Effector CD8-positive, alpha-beta T cell (primary cell): ENCODE measurements at places on chromosomes 2 and 18.

GRCh38 chr2:45982096-45982495 lies 315.1 kb upstream of the EPAS1 start:
- no peak for DNase-seq

DNA sequence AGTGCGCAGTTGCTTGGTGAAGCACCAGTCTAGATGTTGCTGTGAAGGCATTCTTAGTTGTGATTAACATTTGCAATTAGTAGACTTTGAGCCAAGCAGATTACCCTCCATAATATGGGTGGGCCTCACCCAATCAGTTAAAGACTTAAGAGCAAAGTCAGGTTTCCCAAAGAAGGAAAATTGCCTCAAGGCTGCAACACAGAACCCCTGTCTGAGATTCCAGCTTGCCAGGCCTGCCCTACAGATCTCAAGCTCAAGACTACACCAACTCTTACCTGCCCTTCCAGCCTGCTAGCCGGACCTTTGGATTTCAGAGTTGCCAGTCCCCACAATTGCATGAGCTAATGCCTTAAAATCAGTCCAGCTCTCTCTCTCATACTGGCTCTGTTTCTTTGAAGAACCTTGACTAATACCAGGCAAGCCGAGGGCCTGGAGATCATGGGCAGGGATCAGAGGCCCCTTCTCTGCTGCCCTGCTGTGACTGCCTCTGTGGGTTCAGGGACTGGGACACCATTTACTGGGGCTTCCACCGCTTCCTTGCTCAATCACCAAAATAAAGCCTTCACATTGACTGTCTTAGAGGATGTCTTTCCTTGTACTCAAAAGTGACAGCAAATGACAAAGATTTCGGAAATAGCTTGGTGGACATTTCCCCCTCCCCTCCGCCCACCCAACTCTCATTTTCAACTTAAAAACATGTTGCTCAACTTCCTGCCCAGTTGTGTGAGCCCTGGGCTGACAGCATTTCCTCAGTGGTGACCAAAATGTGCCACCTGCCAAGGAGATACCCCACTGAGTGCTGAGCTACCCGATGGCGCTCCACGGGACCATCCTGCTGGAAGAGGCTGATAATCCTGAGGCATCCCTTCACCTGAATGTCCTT lies 86.7 kb downstream of the GALNT14 start:
- DNase-seq: no peak

DNA sequence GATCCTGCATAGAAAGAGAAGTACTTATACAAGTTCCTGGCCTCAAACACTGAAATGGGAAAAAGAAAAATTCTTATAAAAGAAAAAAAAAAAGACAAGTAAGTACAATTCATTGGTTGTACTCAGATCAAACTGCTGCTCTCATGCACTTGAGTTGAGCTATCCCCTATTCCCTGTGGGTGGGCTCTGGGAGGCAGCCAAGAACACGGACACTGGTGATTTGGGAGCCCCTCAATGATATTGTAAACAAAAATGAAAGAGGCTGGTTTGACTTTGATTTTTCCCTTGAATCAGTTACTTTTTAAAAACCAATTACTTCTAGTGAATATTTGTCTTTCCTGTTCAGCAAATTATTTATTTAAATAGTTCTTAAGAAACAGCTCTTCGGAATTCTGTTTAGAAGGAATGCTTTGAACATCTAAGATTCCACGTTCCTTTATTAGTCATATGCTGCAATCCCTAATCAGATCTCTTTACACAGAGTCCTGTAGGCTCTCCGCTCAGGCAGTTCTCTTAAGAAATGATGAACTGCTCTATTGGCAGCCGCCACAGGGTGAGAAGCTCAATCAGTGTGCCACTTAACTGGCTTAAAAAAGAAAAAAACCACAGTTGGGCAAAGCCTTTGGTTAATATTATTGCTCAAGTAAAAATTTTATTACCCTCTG lies 225.1 kb downstream of the TMEM182 start:
- DNase-seq: no peak

DNA sequence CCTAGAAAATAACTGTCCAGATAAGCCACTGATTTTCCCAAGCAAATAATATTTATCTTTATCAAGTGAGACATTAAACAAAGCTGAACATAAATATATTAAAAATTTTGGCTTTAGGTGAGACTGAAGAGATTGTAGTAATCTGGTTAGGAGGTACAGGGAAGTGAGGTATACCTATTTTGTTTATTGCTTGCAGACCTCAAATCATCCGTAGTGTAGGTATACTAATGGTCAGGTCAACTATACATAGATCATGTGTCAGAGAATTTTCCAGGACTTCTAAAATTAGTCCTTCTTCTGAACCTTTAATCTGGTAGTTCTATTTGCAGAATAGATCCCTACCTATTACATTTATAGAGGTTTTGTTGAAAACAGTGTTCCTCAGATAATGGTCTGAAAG lies 41.5 kb downstream of the SP140 start:
- no peak for DNase-seq

- no peak for DNase-seq
These were observed 60.9 kb upstream of the ACAA2 start for GRCh38 chr18:49874238-49874637.

DNA sequence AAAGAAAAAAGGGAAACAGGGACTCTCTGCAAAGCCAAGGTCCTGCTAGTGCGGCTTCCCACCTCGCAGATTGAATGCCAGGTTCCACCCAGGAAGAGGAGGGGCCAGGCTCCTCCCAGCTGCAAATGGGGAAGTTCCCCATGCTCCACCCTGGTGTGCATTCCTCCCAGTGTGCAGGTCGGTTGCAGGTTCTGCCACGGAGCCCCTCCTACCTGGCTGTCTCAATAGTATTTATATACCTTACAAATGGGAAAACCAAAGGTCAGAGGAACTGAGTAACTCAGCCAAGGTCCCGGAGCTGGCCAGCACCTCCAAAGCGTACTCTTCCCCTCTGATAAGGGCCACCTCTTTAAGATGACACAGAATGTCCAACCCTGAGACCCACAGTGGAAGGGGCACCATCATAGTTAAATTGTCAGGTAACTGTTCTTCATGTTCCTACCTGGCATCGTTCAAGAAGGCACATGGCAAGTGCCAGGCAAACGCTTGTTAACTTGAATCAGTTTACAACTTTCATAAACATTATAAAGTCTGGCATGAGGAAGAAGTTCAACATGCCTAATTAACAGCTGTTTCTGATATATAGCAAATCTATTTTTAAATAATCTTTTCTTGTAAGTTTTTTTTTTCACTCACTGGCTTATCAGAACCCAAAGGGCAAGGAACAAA lies 35.5 kb downstream of the POU3F3 start:
- DNase-seq: no peak

GRCh38 chr2:202133200-202133908 lies 60.3 kb downstream of the KIAA2012 start:
- no peak for DNase-seq

DNA sequence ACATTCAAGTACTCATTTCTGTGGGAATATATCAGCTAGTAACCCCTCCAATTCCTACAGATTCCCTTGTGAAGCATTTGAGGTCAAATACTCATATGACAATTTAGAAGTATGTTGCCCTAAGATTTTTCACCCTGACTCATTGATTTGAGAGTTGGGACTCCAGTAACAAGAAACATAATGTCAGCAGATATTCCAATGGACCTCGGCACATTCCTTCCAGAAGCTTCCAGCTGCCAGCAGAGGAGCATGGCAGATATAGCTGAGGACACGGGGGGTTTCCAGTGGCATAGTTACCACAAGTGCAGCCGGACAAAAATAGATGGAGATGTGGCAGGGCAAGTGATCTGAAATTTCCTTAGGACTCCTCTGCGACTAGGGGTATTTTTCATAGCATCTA lies 101.9 kb upstream of the ARHGAP28 start:
- no peak for DNase-seq

GRCh38 chr2:138023298-138023697 lies 59.0 kb downstream of the HNMT start:
- no peak for DNase-seq

GRCh38 chr2:176702131-176702530 lies 432.9 kb downstream of the MTX2 start:
- no peak for DNase-seq

GRCh38 chr2:189548666-189549448 lies 31.7 kb downstream of the SLC40A1 start:
- DNase-seq: no peak

- DNase-seq: no peak
These were observed 19.8 kb upstream of the SMAD4 start for GRCh38 chr18:51010218-51010617.

- no peak for DNase-seq
These were observed 103.6 kb upstream of the LYPD6 start for GRCh38 chr2:149226790-149227189.

- DNase-seq: no peak
These were observed 4.8 kb upstream of the EFHD1 start for GRCh38 chr2:232628466-232629128.

- DNase-seq: no peak
These were observed 25.1 kb downstream of the MARCHF7 start for GRCh38 chr2:159737292-159737916.

- DNase-seq: no peak
These were observed 22.1 kb downstream of the GCKR start for GRCh38 chr2:27518782-27519113.

GRCh38 chr2:97747285-97747684 lies 33.9 kb downstream of the ZAP70 start:
- DNase-seq: no peak

- no peak for DNase-seq
These were observed 174.2 kb downstream of the MIB1 start for GRCh38 chr18:21914739-21915319.

DNA sequence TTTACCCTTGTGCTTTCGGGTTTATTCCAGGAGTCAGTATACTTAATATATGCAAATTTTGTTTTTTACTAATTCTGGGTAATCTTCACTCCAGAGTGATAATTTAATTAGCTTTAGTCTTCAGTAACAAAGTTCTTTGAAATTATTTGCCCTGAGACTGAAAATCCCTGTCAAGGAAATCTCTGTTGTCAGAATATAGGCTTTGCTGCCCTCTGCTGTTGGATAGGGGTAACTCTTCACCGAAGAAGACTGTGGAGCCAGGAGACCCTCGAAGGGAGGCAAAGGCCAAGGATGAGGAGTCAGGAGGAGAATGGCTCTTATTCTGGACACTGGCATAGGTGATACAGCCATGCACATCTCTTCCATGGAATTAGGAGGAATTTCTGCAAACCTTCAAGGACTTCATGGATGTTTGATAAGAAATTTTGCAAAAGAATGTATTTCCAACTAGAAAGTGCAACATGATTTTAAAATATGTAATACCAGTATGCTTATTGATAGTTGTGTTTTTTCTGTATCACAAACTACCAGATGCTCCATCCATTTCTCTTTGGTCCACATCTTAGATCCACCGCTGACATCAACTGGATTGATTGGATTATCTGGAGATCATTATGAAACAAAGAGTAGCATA lies 182.3 kb downstream of the RDH14 start:
- no peak for DNase-seq

DNA sequence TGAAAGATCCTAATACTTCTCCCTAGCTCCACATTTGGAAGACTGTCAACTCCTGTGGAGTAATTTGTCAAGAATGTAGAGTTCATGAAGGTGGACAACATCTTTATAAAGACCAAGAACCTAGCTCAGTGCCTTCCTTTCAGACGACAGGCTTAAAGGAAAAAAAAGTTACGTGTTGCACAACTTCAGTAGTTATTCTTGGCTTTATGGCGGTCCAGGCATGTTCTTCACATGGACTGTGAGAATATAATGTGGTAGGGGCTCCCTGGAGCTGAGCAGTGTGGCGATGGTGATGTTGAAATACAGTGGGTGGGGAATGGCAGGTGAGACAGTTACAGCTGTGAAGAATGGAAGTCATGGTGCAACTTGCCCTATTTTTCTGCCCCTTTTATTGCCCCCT lies 3.9 kb downstream of the TAF1B start:
- no peak for DNase-seq

DNA sequence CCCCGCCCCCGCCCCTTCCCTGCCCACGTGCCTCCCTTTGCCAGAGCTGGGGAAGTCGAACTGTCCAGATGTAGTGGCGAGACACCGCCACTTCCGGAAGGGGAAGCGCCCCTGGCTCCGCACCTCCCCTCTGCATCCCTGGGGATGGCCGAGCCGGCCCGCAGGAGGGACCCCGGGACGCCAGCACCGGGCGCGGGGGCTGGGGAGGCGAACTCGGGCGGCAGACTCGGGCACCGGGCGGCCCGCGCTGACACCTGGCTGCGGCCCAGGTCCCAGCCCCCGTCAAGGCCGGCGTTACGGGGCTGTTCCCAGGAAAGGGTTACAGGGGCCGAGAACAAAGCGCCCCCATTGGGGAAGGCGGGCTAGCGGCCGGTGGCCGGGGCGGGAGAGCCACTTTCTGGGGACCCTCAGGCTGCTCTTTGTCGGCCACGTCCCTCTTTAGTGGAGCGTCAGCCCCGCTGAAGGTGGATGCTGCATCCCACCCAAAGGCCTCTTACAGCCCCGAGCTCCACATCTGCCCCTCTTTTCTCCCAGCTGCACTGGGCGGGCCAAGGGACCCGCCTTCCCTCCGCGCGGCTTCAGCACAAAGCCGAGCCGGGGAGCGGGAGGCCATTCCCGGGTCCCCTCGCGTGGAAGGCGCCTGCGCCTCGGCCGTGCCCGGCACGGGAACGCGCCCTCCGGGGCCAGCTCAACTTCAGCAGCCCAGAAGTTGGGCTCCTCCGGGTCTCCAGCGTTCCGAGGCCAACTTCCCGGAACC lies 1.3 kb downstream of the SDC1 start:
- no peak for DNase-seq

DNA sequence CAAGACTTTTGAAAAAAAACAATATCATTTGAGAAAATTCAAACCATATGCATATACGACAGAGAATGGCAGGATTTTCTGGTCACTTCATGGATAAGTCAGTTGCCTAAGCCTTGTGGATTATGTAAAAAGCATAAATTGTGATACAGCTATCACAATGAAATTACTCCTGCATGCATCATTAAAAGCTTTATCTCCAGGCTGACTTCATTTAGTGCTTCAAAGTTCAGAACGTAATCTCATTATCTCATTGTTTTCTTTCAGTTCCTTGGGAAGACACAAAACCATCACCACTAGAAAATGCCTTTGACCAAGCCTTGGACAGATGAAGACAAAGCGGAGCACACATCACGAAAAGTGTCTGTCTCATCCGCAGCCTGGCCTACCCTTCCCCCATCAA lies 57.0 kb downstream of the L3MBTL4 start:
- DNase-seq: no peak

GRCh38 chr2:43129676-43130547 lies 96.5 kb downstream of the ZFP36L2 start:
- no peak for DNase-seq

- no peak for DNase-seq
These were observed 166.8 kb downstream of the DCDC2C start for GRCh38 chr2:3870222-3870621.

DNA sequence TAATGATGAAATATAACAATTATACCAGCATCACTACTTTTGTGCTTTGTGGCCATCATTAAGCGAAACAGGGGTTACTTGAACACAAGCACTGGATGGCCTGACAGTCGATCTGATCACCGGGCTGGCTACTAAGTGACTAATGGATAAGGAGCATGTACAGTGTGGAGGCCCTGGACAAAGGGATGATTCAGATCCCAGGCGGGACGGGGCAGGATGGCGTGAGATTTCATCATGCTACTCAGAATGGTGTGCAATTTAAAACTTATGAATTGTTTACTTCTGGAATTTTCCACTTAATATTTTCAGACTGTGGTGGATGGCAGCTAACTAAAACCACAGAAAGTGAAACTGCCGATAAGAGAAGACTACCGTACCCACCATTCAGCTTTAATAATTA lies 7.0 kb upstream of the CLIP4 start:
- no peak for DNase-seq
